ENCODE measurements at places on chromosomes 13 and 19.

GRCh38 chr13:50380905-50381304, 365.7 kb downstream of the KCNRG start:
- no peak for DNase-seq

GRCh38 chr13:45940061-45940460, 88.5 kb upstream of the SIAH3 start:
- no peak for DNase-seq

- DNase-seq, result peak; percentile 35
These were observed at the start of gene C5AR2 for GRCh38 chr19:47331931-47332547. C5AR2 (plus strand) TSS chr19:47332175; CDS start chr19:47340800, 8,625 bp downstream.

DNA sequence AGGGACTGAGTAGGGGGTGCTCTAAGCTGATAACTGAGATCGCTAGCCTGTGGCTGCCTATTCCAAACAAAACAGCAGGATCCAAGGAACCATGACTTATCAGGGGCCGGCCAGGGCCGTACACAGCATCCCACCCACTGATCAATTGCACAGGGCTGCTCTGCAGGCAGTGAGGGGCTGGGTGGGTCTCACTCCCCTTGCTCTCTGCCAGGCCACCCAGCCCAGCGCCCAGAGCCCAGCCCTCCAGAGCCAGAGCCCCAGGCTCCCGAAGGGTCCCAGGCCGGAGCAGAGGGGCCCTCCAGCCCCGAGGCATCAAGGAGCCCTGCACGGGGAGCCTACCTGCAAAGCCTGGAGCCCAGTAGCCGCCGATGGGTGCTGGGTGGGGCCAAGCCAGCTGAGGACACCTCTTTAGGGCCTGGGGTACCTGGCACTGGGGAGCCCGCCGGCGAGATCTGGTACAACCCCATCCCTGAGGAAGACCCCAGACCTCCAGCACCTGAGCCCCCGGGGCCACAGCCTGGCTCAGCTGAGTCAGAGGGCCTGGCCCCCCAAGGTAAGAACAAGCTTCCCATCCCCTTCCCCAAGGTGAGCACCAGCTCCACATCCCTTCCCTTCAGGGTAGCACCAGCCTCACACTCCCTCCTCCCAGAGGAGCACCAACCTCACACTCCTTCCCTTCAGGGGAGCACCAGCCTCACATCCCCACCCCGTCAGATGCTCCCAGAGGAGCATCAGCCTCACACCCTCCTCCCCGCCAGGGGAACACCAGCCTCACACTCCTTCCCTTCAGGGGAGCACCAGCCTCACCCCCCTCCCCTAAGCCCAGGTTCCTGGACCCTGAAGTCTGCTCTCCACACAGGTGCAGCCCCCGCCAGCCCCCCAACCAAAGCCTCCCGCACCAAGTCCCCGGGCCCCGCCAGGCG, 1.9 kb downstream of the SYDE1 start:
- DNase-seq, result no peak

DNA sequence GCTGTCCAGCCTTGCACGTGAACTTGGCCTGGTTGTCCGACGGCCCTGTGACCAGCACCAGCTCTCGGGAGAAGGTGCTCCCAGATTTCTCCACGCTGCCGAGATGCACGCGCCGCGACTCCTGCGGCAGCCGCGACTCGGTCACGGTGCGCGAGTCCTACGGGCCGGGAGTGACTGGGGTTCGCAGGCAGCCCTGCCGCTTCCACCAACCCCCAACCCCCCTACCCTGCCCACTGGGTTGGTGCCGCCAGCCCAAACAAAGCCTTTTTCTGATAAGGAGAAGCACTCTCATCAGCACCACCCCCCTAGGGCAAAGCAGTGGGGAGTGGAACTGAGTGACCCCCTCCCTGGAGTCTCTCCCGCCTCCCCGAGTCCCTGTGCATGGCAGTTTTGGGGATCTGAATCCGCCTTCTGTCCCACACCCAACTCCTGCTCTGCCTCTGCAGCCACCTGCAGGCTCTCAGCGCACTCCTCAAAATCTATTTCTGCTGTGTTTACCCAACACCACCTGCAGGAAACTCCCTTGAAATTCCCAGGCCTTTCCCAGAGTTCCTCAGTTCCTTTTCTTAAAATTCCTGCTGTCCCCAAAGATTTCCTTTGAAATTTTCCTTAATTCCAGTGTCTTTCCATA, 6.2 kb downstream of the NPHS1 start:
- DNase-seq, result no peak

GRCh38 chr13:33119022-33119781, 103.0 kb downstream of the KL start:
- no peak for DNase-seq

DNA sequence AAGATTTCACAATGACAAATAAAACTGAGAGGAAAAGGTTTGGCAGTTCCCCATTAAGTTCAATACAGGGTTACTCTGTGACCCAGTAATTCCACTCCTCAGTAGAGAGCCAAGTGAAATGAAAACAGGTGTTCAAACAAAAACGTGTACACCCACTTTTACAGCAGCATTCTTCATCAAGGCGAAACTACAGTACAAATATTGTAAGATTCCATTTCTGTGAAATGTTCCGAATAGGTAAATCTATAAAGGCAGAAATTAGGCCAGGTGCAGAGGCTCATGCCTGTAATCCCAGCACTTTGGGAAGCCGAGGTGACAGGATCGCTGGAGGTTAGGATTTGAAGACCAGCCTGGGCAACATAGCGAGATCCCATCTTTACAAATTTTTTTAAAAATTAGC, 8.9 kb upstream of the GDF15 start:
- DNase-seq, result no peak

GRCh38 chr19:35046461-35046860, 4.9 kb downstream of the HPN start:
- no peak for DNase-seq

DNA sequence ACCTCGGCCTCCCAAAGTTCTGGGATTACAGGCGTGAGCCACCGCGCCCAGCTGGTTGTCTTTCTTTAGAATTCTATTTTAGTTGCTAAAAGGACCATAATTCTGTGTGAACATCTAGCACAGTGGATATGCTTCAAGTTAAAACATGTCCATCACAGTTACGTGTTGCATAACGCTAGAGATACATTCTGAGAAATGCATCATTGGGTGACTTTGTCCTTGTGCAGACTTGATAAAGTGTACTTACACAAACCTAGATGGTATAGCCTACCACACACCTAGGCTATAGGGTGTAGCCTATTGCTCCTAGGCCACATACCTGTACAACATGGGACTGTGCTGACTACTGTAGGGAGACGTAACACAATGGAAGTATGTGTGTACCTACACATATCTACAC, 35.4 kb downstream of the DOCK9 start:
- no peak for DNase-seq

GRCh38 chr19:29662604-29663404, 2.5 kb upstream of the PLEKHF1 start:
- peak; percentile 95 for DNase-seq

- DNase-seq, result no peak
These were observed 1.8 kb upstream of the CCNA1 start for GRCh38 chr13:36430247-36431203.

DNA sequence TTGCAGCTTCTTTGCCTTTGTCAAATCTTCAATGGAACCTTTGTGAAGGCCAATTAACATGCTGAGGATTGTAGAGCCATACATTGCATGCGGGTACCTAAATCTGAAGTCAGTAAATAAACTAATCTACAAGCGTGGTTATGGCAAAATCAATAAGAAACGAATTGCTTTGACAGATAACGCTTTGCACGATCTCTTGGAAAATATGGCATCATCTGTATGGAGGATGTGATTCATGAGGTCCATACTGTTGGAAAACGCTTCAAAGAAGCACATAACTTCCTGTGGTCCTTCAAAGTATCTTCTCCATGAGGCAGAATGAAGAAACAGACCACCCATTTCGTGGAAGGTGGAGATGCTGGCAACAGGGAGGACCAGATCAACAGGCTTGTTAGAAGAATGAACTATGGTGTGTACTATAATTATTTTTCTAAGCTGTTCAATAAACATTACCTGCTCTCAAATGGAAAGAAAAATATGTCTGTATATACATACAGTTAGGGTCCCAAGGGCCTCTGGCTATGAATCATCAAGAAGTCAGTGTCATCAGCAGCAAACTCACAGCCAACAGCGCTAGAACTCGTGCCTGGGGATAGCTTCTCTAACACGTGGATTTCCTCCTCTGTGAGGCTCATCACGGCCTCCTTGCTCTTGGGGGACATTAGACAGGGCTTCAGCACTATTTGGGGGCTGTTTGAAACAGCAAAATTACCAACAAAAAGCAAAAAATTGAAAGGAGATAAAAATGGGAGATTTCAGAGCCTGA, 2.9 kb upstream of the CD70 start:
- DNase-seq, result no peak

GRCh38 chr19:45676851-45677263, 8.8 kb downstream of the GIPR start:
- no peak for DNase-seq

- peak; percentile 70 for DNase-seq
These were observed 5.8 kb downstream of the FTL start for GRCh38 chr19:48970923-48971395.

- DNase-seq, result no peak
These were observed 5.2 kb downstream of the POLRMT start for GRCh38 chr19:628168-628567.

DNA sequence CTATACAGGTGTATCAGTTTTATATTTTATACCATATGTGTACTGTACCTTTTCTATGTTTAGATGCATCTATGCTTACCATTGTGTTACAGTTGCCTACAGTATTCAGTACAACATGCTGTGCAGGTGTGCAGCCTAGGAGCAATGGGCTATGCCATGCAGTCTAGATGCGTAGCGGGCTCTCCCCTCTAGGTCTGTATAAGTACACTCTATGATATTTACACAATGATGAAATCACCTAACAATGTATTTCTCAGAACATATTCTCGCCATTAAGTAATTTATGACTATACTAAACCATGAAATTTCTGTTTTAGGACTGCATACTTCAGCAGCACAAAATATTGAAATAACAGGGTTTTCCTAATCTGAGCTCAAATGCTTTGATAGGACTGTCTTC, 179.6 kb downstream of the RFC3 start:
- no peak for DNase-seq

- DNase-seq, result no peak
These were observed 3.0 kb upstream of the SHISA7 start for GRCh38 chr19:55446060-55446459.

DNA sequence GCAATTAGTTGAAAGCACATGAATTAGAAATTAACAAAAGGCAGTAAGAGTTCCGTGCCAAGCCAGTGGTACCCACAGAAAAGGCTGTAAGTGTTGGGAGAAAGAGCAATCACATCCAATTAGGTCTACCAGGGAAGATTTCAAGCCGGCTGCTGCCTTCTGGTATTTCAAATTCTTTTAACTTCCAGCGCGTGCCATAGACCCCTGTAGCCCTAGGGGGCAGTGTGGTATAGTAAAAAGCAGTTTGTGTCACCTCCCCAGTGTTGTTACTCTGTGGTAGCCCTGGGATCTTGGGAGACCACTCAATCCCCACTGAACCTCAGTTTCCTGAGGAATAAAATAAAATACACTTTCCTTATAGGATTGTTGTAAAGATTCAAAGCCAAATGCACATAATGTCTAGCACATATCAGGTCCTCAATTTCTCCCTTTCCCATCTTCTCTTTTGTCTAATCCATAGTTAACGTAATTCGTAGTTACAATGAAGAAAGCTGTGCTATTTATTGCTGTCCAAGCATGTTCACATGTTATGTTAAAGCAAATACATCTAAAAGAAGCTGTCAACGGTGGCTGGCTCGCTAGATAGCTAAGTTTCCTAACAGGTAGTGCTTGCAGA, 230.2 kb downstream of the TDRD3 start:
- peak; percentile 40 for DNase-seq

- no peak for DNase-seq
These were observed 6.2 kb downstream of the GFY start for GRCh38 chr19:49431330-49431749.

DNA sequence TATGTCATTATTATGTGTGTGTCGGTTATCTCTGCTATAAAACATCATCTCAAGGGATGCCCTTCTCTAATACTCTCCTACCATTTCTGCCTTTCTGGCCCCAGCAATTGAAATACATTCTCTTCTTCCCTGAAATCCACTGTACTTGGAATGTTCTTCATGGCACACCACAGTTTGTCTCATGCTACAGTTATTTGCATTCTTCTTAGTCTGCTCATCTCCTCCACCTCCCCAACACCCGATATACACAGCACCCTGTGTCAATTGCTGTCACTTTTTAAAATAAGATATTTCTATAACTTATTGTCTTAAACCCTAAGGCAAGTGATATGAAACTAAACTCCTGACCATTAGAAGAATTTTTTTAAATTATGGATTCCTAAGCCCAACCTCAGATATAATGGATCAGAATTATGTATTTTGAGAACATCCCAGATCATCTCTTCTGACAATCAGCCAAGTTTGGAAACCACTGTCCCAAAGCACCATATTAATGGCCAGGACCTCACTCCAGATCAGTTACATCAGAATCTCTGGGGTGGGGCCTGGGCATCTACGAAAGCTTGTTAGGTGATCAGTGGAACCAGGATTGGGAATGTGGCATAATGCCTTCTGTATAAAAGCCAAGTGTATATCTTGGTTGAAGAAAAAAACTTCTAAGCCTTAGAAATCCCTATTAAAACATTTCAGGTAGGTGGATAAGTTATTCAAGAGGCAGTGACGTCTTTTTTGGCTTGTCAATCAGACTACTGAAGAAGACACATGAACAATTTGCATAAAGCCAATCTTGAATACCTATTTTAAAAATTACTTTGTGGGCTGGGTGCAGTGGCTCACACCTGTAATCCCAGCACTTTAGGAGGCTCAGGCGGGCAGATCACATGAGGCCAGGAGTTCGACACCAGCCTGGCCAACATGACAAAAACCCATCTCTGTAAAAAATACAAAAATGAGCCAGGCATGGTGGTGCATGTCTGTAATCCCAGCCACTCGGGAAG, 30.0 kb upstream of the KBTBD7 start:
- DNase-seq, result peak; percentile 86

DNA sequence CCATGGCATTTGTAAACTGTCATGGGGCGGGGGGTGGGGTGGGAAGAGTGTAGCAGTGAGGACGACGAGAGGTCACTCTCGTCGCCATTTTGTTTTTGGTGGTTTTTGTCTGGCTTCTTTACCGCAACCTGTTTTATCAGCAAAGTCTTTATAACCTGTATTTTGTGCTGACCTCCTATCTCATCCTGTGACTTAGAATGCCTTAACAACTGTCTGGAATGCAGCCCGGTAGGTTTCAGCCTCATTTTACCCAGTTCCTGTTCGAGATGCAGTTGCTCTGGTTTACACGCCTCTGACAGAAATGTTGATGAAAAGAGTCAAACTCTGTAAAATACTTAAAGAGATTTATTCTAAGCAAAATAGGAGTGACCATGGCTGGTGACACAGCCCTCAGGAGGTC, 852.0 kb downstream of the DACH1 start:
- DNase-seq, result no peak

- no peak for DNase-seq
These were observed 1063.8 kb downstream of the EFNB2 start for GRCh38 chr13:105471673-105472072.

DNA sequence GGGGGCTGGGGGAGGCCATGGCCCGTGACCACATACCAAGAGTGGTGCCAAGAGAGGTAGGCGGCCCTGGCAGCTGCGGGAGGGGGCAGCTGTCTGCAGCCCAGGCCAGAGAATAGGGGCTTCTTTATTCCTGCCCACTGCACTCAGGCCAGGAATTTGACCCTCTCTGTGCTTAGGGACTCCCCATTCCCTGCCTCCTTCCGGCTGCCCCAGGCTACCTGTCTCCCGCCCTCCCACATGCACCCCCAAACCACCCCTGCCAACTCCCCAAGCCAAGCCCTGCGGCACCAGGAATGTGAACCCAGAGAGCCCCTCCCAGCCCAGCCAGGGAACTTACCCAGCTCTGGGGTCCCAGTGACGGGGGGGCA, 687 bp downstream of the PLEKHA4 start:
- no peak for DNase-seq

GRCh38 chr19:47133021-47133471, 2.4 kb downstream of the SAE1 start:
- no peak for DNase-seq
